ENCODE measurements at places on chromosomes 7 and 10.
A peak's percentile ranks its signal among the peaks of the same experiment; 100 is the strongest.

DNA sequence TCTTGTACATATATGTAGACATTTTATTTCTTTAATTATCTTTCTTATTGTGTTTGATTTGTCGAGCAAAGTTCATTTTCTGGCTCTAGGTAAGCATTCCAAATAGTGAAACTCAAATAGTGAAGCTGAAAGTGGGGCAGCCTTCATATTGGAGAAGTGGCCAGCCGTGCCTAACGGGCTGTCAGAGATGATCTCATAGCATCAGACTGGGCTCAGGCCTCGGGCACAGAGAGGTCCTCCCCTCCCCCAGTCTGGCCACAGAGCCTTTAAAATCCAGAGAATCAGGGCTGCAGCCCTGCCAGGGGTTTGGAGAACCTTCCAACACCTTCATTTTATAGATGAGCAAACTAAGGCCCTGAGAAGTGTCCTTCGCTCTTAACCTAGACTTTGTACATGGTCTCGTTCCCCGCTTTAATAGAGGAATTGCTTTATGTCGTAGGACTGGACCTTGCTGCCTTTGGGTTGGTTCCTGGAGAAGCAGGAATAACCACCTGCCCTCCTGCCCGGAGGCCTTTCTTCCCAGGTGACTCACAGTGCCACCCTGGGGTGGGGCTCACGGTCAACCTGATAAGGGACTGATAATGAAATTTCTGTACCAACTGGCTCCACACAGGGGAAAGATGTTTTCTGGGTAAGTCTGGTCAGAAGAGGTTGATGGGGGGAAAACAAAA is 7.3 kb downstream of the TSPAN15 start:
- DNase-seq = peak; percentile 44

DNA sequence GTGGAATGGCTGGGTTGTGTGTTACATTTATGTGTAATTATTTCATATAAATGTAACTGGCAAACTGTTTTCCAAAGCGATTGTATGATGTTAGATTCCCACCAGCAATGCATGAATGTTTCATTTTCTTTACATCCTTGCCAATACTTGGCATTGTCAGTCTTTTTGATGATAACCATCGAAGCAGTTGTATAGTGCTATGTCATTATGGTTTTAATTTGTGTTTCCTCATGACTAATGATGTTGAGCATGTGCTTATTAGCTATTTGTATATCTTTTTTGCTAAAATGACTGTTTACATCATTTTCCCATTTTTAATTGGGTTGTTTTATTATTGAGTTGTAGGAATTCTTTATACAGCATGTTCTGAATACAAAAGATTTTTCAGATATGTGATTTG is 22.3 kb downstream of the AHCYL2 start:
- no peak for DNase-seq

DNA sequence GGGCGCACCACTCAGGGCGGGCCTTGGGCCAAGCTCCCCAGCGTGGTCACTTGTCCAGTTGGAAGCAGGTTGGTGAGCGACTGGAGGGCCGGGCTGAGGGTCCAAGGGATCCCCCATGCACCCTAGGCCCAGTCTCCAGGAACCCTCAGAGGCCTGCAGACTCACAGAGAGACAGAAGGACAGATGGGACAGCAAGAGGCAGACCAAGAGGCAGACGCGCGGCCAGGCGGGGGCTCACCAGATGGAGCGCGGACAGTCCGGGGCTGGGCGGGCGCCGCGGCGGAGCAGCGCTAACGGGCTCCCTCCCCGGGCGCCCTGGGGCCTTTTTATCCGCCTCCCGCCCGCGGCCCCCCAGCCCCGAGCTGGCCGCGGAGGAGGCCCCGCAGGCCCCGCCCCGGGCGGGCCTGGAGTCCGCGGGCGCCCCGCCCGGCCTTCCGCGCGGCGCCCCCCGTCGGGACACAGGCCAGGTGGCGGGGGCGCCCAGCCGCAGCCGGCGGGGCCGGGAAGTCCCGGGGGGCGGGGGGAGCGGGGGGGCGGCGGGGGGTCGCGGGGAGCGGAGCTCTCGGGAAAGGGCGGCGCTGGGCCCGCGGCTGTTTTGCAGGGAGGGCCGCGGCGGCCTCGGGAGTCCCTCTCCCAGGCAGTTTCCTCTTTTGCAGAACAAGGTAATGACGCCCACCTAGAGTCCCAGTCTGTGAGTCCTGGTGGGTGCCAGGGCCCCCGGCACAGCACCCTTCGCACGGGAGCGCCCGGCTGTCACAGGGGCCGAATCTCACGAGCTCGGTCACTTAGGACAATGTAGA is at the start of gene LOXL4:
Gene LOXL4 (minus strand): TSS at position 301 of the 800 bp plus-strand sequence. CDS start 5,175 bp downstream, outside the sequence.
- DNase-seq = no peak

DNA sequence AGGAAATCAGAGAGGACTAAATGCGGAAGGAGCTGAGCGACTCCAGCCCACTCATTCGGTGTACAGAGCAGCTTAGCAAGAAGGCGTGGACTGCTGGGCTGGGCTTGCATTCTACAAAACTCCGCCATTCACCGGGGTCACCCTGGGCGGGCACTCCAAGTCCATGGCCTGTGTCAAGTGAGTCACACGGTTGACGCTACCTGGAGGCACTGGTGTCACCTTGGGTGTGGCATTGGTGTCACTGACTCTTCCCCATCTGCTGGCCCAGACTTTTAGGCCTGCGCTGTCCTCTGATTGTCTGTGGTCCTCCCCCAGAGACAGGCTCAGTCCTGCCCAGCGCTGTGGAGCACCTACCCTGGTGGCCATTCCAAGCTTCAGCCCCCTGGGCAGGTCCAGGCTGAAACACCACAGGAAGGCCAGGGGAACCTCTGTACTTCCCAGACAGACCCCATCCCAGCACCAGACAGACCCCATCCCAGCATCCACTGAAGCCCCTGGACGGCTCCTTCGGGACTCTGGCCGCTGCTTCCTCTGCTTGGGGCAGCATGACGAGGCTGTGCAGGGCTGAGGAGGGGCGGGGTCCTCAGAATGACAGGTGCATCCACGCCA is 30.6 kb upstream of the CNPY1 start:
- no peak for DNase-seq

GRCh38 chr7:120799813-120800475 is 58.0 kb downstream of the TSPAN12 start:
- DNase-seq = no peak

DNA sequence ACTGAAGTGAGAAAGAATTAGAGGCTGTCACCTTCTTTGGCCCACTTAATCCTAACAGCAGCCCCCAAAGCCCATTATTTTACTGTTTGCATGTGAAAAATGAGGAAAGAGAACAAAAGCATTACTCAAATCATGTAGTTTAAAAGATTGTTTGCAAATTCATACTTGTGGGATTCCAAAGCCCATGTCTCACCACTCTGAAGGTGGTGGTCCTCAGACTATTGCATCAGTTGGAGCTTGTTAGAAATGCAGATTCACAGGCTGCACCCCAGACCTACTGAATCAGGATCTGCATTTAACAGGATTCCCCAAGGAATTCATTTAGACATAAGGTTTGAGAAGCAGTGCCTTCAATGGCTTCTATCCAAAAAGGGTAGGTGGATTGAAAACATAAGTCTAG is 93.7 kb upstream of the PDE1C start:
- no peak for DNase-seq

DNA sequence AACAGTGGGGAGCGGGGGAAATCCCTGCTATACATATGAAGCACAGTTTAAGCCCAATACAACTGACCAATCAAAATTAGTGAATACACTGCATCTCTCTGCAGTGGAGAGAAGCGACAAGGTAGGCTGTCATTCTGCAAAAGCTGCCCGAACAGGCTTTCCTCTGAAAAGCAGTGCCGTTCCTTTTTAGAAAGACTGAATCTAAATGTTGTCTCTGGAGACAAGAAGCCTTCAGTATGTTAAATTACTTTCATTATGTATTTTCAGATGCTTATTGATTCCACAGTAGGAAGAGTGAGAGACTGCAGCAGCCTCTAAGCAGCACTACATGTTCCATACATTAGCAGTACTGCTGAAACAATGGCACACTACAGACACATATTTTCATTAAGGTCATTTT is at the start of gene GPR22:
Gene GPR22 (plus strand): TSS at position 129 of the 400 bp plus-strand sequence. CDS start 4,004 bp downstream, outside the sequence.
- DNase-seq = peak; percentile 75

GRCh38 chr10:14010769-14011574 is 319.8 kb downstream of the FRMD4A start:
- DNase-seq = no peak

DNA sequence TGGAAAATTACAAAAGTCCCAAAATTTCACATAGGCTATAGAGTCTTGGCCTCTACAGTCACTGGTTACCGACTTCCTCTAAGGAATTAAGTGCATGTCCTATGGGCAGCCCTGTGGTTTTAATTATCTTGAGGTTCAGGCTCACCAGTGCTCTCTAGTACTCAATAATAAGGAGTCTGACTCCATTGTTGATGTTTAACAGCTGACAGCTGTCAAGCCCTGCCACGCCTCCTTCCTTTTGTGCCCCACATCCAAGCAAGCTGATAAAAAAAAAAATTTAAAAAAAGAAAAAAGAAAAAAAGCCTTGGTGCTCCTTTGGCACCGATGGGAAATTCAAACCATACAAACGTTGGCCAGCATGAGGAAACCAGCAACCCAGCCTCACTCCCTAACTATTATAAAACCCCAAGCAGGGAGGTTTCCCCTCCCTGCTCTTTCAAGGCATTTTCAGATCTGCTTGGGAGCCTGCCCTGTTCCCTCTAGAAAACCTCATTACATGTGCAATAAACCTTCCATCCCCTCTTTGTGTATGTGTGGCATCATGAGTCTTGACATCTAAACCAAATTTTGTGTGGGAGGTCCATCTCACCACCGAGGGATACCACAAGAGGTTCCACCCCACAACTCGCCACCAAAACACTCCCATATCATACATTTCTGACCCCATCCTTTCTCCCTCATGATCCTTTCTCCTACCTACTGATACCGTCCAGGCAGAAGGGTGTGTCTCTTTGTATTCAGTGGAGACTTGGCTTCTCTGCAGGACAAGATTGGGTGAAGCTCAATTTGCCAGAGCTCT is 70.9 kb upstream of the CCDC71L start:
- DNase-seq = no peak

GRCh38 chr10:32943854-32944661 is 14.0 kb downstream of the ITGB1 start:
- DNase-seq = no peak

DNA sequence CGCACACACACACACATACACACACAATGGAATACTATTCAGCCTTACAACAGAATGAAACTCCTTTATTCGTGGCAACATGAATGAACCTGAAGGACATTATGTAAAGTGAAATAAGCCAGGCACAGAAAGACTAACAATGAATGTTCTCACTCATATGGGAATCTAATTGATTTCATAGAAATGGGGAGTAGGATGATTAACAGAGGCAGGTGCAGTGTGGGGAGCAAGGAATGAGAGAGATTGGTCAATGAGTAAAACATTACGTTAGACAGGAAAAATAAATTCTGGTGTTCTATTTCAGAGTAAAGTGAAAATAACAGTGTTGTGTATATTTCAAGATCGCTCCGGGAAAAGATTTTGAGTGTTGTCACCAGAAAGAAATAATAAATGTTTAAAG is 694.5 kb downstream of the NXPH1 start:
- no peak for DNase-seq

GRCh38 chr10:122279725-122280141 is 8.6 kb downstream of the BTBD16 start:
- DNase-seq = no peak

DNA sequence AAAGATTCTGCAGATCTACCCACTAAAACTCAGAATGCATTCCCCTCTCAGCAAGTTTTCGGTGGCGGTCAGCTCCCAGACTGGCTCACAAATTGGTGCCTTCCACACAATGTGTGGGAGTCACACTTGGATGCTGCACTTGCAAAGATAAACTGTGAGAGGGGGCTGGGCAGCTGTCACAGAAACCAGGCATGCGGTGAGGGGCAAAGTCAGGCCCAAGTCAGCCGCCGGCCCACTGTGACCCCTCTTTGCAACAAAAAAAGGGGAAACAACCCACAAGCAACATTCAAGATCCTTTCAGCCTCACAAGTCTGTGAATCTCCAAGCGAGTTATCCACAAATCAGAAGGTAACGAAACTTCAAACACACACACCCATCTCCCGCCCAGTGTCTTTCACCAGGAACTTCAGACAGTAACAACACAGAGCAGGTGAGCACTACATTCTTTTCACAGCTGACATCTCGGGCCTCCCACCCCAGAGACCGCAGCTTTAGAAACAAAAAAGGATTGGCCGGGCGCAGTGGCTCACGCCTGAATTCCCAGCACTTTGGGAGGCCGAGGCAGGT is 32.0 kb downstream of the SNX8 start:
- no peak for DNase-seq

DNA sequence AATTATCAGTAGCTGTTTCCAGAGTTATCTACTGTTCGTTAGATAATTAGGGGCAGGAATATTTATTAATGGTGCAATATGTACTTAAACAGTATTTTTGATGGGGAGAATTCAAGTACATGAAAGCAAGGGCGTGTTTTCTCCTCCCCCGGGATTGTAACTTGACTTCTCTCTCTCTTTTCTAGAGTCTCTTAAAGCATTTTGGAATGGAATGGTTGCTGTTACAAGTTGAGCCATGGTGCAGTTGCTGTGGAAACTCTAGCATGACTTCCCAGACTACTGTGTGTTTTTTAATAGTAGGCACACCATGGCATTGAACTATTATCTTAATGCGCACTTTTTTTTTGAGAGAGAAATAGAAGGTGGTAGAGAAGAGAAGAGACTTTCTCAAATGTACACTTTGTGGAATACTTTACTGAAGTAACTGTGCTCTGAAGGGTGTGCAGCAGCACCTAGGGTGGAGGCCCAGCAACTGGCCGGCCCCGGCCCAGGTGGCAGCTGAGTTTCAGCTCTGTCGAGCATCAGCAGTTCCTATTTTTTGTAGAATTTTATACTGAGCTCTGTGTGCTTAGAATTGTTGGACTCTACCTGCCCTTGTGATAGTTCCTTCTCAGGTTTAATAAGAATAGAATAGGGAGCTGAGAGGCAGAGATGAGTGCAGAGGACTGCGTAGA is 64.4 kb downstream of the CCNY start:
- no peak for DNase-seq

GRCh38 chr7:73734619-73735527 is 3.7 kb downstream of the ABHD11 start:
- no peak for DNase-seq

DNA sequence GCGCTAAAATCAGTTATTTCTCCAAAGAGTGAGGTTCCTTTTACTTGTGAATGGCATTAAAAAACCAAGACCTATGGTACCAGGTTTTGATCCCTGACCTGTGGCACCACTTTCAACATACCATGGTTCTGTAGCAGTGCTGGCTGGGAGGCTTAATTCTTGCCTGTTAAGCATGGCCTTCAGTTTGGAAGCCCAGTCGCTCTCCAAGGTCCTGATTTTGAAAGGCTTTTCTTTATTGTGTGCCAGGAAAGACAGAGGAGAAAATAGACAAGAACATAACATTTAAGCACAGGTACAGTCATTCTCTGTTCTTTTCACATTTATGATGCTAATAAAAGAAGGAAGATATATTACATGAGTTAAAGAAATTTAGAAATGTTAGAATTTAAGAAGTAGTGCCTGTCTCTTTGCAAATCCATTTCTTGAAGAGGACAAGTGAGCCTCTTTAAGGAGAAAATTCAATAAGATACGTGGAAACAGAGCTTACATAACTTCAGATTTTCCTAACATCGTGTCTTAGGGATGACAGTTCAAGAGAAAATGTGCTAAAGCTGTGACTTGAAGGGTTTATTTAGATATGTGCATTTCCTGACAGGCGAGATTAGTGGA is 357.6 kb downstream of the DPP6 start:
- DNase-seq = no peak

GRCh38 chr7:32244806-32245345 is 174.7 kb upstream of the PDE1C start:
- no peak for DNase-seq
